ENCODE measurements at places on chromosomes 5 and 9.

DNA sequence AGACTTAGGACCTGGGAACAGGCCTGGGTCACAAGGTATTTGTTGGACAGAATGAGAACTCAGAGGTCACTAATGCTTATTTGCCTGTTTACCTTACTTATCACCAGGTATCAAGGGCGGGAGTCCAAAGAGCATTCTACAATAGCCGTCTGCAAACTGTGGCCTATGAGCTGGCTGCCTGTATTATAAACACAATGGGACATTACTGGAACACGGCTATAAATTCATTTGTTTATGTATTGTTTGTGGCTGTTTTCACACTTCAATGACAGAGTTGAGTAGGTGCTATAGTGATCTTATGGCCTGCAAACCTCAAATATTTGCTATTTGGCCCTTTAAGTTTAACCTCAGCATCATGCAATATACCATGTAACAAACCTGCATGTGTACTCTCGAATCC, 76.6 kb upstream of the ASTN2 start:
- peak; percentile 10 for DNase-seq

GRCh38 chr9:121333950-121334773, 35.9 kb downstream of the STOM start:
- no peak for DNase-seq

DNA sequence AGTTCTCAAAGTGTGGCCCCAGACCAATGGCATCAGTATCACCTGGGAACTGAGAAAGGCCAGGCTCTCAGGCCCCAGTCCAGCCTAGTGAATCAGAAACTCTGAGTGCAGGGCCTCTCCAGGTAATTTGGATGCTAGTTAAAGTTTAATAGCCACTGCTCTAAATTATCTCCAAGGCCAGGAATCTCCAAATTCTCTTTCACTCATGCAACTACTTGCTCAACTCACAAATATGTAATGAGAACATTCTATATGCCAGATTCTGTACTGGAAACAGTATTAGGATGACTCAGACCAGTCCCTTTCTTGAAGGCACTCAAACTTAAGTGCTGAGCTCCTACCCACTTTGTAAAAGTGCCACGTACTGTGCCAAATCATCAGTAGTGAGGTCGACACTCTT, 84.6 kb downstream of the PAPPA start:
- DNase-seq: no peak

DNA sequence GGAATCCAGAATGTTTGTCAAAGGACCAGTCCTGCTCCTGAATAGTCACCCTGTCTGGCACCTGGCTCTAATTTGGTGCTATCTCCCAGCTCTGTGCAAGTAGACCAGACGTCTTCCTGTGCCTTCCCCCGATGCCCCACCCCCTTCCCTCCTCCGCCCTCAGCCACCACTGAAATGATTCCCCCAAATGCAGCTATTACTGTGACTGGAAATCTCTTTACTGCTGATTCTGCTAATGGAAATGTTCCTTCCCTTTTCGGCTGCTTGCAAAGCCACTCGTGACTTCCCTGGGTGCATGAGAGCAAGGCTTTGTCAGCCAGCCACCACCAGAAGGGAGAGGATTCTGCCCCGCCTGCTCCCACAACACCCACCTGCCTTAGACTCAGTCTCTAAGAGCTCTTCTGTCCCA, 11.4 kb downstream of the ASTN2 start:
- DNase-seq: no peak

GRCh38 chr9:126499005-126499910, 114.5 kb upstream of the LMX1B start:
- peak; percentile 71 for DNase-seq

DNA sequence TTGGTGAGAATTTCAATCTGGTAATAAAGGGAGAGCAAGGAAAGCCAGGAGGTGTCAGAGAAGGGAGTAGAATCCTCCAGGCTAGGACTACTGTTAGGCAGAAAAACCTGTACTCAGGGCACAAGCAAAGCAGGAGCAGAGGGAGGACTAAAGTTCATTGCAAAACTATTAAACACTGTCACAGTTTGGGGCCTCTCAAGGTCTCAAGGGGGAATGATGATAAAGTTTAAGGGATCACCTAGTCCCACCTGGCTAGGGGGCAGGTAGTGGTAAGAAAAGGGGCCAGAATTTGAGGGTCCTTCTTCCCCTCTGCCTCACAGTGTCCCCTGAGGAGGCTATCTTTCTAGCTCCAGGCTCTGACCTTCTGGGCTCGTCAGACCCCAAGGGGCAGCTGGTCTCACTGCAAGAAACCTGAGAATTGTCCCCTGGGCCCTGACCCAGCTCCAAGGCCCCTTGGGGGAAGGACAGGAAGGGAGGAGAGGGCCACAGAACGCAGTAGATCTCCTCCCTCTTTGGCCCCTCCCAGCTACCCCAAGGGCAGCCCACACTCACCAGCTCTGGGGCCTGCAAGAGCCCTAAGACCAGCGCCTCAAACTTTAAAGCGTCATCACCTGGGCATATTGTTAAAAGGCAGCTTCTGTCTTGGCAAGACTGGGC, 974 bp downstream of the CCDC69 start:
- DNase-seq: no peak

DNA sequence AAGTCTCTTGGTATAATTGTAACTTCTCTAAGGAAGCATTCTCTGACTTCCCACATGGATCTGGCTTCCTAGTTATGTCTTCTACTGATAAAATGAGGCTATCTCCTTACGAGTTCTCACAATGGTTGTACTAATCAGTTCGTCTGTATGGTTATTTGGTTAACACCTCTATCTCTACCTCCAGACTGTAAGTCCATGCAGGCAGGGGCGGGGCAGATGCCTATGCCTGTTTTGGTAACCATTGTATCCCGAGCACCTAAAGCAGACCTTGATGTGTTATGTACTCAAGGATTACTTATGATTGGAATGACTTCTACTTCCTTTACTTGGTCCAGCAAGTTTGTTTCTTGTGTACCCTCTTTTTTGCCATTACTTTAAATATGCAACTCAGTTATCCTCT, 125.0 kb upstream of the PITX1 start:
- no peak for DNase-seq

DNA sequence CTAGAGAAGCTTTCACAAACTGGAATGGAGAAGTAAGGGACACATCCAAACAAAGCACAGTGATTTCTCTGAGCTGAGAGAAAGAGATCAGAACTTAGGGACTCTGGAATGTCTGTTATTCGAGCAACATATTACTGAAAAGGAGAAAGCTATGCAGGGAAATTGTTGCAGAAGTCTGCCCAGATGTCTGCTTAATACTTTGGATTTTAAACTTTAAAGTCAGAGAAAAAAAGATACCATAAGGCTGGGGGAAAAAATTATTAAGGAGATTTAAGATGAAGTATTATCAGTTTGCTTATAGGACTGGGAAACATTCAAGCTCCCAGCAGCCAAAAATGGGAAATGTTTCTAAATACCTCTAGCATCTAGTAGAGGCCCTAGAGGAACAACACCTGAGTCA, 803.9 kb downstream of the TAF11L14 start:
- no peak for DNase-seq

DNA sequence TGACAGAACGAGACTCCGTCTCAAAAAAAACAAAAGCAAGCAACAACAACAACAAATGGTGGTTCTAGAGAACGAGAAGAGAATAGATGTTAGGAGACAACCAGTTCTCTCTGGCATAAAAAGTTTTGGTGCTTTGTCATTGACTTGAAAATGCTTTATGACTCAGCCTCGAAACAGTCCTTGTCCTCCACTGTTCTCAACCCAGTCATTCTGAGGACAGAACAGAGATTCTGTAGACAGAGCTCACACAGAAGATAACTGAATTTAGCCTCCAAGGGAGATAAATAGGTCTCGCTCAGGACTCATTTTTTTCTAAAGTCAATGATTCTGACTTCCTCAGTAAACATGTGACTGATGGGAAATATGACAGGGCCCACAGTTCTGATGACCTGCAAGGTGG, 76.0 kb upstream of the FSTL4 start:
- no peak for DNase-seq

DNA sequence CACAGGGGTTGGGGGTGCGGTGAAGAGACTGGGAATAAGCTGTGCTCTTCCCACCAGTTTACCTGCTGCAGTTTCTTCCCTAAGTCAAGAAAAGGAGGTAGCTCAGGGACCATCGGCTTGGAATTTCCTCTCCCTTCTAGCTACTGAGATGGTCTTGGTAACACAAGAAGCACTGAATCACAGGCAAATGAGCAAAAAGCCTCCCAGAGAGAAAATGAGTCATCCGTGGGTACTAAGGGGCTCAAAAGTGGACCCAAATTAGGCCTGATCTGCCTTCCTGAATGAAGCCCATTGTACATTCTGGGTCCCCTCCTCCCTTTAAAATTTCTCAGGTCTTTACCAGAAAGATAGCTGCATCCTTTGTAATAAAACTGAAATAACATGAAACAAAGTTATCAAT, 49.9 kb downstream of the PTPN3 start:
- DNase-seq: no peak

DNA sequence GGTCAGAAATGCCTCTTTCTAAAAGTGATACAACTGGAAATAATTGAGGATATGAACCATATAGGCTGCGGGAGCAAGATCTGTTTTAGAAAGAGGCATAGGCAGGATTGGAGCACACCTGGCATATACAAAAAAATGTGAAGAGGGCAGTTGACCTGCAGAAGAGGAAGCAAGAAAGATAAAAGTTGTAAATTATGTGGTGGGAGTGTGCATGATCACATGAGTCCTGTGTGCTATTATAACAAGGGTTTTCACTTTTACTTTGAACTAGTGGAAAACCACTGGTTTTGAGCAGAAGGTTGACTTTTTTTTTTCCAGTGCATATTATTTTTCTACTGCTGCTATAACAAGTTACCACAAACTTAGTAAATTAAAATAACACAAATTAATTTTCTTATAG, 489.3 kb downstream of the ANXA1 start:
- no peak for DNase-seq

- DNase-seq: no peak
Measured at GRCh38 chr5:9977070-9977469, 272.6 kb downstream of the ATPSCKMT start.

DNA sequence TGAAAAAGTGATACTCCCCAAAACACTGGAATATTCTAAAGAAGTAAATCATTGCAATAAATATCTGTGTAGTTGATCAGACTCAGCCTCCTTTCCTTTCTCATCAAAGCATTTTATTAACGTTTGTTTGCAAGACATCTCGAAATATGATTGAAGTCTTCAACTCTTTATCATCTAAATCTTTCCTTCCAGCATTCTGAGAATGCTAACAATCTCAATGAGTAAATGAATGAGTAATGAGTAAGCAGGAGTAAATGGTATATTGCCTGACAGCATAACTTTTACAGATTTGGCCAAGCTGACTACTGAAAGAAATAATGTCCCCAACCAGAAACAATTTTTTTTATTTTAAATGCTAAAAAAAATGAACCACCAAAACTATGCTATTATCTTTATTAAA, 157.1 kb downstream of the SLCO4C1 start:
- no peak for DNase-seq

DNA sequence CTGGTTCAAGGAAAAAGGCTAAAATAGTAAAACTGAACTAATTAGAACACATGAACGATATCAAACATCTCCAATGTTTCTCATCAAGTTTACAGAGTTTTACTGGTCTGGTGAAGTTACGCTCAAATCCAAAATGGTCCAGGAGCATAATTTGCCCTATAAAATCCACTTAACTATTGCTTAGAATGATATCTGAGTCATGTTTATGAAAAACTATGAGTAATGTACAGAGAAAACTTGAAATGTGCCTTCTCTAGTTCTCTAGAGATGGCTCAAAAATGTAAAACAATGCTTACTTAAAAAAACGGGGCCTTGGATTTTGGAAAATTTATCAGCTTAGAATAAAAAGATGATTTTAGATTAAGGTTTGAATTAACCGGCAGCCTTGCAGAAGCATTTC, 108.1 kb downstream of the FBXW11 start:
- no peak for DNase-seq

DNA sequence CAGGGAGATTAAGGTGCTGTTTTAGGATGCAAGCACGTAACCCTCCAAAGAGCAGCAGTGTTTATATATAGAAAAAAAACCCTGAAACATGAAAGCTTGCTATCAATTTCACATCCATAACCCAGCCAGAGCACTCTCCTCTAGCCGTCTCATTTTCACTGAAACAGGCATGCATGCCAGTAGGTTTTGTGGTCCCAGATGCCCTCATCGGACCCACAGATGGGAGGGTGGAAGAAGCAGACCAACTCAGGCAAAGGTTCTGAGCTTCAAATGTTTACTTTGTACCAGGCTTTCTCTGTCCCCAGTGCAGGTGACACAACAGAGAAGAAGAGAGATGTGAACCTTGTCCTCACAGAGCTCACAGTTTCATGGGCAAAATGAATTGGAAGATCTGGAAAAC, 127.4 kb upstream of the ATP10B start:
- DNase-seq: no peak

DNA sequence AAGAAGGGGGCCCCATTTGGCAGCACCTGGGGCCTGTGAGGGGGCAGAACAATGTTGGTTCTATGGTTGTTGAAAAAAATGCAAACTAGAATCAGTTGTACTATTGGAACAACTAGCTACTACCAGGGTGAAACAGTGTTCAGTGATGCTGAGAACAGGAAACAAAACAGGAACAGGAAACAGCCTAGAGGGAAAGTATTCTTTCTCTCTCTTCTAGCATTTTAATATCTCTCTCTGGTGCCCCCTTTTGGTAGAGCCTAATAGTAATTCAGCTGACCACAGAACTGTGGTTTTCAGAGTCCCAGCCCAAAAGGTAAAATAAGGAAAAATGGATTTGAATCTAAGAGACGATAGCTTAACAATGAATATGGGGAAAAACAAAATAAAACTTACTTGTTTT, 138.0 kb upstream of the KCNN2 start:
- no peak for DNase-seq

Measured in HuH-7.5 (cell line).